ENCODE measurements at places on chromosomes 4 and X.
A peak's percentile ranks its signal among the peaks of the same experiment; 100 is the strongest.

DNA sequence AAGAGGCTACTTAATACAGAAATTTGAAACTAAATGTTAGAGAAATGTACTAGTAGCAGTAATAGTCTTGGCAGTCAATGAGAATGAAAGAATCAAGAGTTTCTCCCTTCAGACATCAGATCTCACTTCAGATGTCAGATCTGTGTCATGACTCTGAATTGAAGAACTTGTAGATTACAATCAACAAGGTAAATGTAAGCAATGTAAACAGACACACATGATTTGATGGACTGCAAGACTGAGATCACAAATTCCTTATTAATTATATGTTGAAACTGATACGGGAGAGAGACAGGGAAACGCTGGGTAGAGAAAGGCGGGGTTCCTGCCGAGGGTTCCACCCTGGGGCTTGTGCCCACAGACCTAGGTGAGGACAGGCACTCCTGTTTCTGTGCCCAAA is 65.5 kb upstream of the HHIP start:
- no peak for DNase-seq

GRCh38 chrX:11580789-11581188 is 84.9 kb downstream of the ARHGAP6 start:
- DNase-seq = no peak

DNA sequence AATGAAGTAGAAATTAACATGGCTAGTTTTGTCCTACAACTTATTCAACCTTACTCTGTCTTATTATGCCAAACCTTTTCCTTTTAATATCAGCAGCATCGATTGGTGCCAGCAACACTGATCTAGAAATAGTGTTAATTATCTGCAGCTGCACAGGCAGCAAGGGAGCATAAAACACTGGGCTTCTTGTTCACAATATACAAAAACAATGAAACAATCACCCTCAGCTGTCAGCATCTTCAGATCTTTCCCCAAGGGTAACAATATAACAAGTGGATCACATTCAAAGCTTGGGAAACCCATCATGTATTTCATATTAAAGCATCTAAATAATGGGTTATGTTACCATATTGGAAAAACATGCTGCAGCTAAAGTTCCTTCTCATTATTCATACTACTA is 238.1 kb downstream of the SPOCK3 start:
- no peak for DNase-seq

- DNase-seq = no peak
Measured at GRCh38 chr4:156261230-156261629, 307.6 kb upstream of the CTSO start.

DNA sequence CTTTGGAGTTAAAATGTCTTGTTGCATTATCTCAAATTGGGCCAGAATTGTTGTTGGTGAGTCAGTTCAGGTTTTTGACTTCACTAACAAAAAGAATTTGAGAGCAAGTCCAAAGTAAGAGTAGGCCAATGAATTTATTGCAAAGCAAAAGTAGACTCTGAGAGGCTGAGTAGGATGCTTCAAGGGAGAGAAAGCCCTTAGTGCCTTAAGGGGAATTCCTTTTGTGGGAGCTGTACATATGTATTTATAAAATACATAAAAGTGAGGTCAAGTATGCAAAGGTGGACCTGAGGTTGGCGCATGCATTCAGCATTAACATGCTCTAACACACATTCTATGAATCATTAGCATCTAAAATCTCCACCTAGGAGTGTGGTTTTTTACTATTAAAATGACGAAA is 565.4 kb downstream of the GRXCR1 start:
- no peak for DNase-seq

DNA sequence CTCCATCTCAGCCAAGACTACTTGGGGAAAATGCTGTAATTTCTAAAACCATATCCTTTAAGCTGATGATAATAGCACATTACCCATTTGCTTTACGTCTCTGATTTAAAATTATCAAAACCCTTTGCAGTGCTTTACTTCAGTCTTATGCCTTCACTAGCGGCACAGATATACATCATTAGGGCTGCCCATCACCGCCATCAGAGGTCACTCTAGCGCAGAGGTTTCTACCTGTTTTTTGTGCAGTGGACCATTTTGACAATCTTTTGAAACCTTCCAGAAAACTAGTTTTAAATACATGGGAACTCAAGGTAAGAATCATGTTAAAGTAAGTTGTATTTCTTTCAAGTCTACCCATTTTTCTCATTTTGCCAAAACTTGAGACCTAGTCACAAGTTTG is 592.5 kb downstream of the PPARGC1A start:
- DNase-seq = no peak

GRCh38 chrX:31038575-31039326 is 33.1 kb downstream of the FTHL17 start:
- peak; percentile 53 for DNase-seq

GRCh38 chr4:100510551-100510950 is 7.3 kb downstream of the EMCN start:
- no peak for DNase-seq

GRCh38 chr4:174681723-174682300 is 147.2 kb downstream of the GLRA3 start:
- peak; percentile 57 for DNase-seq

- no peak for DNase-seq
Measured at GRCh38 chrX:65971151-65971550, 68.7 kb downstream of the VSIG4 start.

- DNase-seq = no peak
Measured at GRCh38 chr4:532588-533317, 33.7 kb downstream of the PIGG start.

GRCh38 chr4:138724530-138724929 is 291.1 kb upstream of the NOCT start:
- DNase-seq = no peak

DNA sequence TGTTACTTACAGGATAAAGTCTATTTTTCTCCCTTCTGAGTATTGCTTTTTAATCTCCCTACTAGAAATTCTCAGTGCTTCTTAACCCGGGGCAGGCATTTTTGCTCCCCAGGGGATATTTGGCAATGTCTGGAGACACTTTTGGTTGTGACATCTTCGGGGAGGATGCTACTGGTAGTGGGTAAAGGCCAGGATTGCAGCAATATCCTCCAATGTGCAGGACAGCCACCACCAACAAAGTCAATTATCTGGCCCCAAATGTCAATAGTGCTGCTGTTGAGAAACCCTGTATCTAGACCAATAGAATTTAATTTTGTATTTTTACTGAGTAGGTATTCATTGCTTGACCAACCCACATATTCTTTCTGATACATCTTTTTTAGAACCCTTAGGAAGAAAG is 669.5 kb upstream of the MAGEB2 start:
- no peak for DNase-seq

- no peak for DNase-seq
Measured at GRCh38 chr4:69649629-69650028, 3.4 kb downstream of the UGT2A1 start.

GRCh38 chr4:124199755-124200154 is 512.8 kb downstream of the ANKRD50 start:
- DNase-seq = peak; percentile 27

DNA sequence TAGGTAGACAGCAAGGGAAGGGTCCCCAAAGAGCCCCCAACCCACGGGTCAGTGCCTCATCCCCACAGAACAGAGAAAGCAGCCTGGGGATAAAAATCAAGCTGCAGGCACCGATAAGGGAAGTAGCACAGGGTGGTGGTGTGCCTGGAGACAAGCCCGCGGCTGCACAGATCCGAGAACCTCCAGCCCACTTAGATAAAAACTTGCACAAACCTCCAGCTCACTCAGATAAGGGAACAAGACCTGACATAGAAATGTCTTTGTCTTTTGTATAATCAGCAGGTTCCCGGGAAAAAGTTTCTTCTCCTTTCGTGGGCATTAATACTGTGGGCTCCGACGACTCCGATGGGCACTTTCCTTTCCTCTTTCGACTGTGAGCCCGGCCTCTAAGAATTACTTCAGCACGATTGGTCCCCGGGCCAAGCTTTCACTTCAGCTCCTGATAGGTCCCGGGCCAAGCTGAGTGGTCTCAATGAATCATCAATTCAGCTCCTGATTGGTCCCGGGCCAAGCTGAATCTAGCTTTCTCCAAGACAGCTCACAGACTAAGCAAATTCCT is 32.4 kb downstream of the PRDX4 start:
- DNase-seq = peak; percentile 2

- no peak for DNase-seq
Measured at GRCh38 chr4:6378493-6379445, 93.6 kb downstream of the PPP2R2C start.

DNA sequence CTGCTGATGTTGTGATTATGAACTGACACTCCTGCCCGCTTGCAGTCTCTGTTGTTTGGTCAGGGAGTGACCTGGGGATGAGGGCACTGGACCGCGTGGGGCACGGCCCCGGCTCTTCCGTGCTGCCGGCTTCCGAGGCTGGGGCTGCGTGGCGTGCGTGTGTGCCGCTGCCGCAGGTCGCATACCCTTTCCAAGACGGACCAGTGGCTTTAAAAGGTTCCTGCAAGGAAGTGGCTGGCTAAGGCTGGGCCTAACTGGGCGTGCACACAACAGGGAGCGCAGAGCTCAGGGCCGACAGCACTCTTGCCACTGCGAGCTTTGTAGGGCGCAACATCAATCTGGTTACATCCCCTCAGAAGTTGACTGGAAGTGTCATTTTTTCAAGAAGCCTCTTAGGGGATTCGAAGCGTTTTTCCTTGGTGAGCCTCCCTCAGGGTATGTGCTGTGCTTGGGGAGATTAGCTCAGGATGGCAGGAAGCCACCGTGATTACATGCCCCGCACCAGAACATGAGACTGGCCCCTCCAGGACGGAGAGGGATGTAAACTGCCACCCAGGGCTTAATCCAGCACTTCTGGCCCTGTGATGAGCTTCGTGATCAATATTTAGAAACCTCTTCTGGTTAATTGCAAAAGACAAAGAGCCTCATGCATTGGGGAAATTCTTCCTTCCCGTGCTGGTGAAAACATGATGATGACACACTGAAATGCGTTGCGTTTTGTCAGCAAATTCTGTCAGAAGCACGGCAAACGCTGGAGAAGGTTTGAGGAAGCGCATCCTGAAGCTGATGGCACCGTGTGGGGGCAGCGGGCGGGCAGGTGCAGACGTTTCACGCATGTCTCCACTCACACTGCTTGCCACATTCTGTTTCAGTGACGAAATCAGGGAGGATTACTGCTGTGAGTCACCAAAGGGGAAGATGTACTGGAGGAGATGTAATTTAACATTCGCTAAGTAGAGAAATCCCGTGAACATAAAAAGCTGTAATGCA is 11.1 kb downstream of the MAEA start:
- DNase-seq = peak; percentile 14

DNA sequence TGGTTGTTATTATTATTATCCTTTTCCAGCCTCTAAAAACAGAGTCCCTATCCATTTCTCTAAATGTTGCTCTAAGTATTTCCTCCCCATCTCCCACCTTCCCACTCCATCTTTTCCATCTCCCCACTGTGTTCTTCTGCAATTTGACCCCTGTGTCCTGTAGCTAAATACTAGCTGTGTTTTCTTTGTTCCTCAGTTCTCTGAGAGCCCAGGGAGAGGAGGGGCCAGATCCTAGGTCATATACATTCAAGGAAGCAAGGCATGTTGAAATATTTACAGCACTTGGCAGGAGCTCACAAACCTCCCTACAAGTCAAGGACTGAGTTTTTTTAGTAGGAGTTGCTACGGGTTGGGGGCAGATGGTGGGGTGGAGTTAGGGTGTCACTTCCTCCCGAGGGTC is 10.5 kb downstream of the SLC16A2 start:
- DNase-seq = no peak

DNA sequence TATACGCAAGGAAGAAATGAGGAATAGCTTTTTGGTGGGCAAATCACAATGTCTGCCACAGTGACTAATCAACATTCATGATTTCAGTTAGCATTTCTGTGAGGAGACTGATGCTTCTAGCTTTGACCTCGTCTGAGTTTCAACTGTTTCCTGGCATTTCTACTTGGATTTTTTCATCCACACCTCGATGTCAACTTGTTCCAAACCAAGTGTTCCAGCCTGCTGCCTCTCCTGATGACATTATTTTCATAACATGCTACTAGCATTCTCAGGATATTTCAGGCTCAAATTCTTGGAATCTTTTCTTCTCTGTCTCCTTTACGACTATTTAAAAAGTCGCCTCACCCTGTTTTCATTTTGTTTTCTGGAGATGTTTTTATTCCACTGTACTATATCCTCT is 90.3 kb upstream of the TEX13D start:
- peak; percentile 59 for DNase-seq

GRCh38 chrX:5852941-5853340 is 375.7 kb downstream of the NLGN4X start:
- DNase-seq = no peak

DNA sequence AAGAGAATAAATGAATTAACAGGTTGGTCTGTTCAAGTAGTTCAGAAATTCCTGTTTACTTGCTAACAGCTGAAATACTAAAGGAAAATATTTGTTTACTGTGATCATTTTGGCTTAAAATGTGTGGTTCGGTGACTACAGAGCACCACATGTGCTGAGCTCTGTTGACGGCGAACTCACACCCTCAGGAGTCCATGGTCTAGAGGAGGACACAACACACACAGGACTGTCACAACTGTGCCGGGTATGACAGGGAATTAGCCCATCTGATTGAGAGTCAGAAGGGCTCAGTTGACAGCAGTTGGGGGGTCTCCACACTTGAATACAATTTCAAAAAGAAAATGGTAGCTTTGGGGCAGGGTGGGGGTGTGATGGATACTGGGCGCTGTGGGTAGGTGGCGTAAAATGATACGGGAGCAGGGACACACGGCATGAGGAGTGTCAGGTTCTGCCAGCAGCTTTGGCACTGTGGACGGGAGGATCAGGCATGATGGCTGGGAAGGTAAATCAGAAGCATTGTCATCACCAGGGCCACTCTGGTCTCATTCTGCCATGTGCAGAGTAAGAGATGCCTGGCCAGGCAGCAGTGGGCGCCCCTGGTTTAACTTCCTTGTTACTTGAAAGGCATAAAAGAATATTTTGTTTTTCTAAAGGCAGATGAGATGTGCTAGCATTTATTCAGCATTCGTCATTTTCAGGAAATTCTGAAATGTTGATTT is 33.3 kb downstream of the CLDN22 start:
- DNase-seq = no peak

- peak; percentile 86 for DNase-seq
Measured at GRCh38 chr4:106287353-106287969, 28.5 kb downstream of the TBCK start.

DNA sequence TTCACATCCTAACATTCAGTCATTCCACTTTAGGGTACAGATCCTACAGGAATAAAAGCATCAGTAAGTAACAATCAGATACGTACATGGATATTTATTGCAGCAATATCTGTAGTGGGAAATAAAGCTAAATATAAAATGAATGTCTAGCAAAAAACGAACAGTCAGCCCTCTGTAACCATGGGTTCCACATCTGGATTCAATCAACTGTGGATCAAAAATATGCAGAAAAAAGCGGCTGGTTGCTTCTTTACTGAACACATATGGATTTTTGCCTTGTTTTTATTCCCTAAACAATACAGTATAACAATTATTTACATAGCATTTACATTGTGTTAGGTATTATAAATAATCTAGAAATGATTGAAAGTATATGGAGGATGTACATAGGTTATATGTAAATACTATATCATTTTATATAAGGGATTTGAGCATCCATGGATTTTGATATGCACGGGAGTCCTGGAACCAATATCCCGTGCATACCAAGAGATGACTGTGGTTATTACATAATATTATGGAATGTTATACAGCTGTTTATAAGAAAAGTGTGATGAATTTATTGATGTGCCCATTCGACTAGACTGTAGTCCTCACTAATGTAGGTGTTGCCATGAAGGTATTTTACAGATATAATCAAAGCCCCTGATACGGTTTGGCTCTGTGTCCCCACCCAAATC is 132.8 kb downstream of the ARHGEF9 start:
- DNase-seq = peak; percentile 82

- no peak for DNase-seq
Measured at GRCh38 chr4:5828005-5828391, 64.9 kb downstream of the CRMP1 start.

Data from fibroblast of skin of scalp (primary cell).